ENCODE measurements at places on chromosomes 4 and X. TPM values are rescaled to one million over a fixed set of nuclear protein-coding genes. Genes with fewer than 3 reads are reported as not detected.

DNA sequence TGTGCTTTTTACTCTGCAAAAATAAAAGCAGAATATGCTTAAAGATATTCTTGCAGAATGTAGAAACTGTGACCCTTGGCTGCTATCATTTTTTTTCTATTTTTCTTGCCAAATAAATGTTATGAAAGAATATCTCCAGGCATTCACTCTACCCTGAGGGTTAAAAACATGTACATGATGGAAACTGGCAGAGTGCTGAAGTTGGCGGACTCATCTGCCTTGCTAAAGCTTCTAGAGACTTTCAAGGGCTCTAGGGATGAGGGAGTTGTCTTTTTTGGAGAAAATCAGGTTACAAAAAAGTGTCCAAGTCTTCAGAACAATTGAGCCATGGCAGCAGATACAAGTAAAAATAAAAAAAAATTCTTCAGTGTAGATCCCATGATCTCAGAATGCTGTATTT is 40.5 kb upstream of the NRK start:
- no peak for DNase-seq

GRCh38 chr4:76950956-76951671 is 1.6 kb downstream of the SEPTIN11 start:
- DNase-seq, result no peak

DNA sequence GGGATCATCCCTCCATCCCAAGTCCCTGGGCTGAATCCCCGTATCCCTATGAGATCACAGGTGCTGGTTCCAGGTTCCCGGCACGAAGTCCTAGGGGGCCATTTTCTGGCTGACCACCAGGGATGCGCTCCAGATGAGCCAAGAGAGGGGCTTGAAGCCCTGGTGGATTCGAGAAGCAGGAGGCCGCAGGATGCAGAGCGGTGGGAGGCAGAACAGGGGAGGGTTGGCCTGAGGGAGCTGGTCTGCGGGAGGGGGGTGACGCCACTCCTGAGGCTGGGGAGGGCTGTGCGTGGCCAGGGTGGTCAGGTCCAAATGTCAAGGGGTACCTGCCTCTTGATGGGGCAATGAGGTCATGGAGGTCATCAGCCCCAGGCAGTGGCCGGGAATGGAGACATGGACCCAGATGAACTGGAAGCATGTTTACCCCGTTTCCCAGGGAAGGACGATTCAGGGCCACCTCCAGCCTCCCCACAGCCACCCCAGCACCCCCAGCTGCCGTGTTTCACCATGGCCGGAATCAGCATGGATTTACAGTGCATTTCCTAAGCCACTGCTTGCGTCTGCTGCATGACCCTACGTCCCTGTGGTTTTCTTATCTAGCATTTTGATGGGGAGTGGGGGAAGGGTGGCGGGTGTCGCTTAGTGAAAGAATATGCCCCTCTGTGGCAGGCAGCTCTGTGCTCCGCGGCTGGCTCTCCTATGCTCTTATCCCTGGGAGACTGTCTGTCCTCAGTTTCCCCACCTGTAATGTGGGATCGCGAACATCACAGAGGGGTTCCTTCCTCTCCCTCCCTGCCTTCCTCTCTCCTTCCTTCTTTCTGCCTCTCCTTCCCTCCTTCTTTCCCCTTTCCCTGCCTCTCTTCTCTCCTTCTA is 17.0 kb upstream of the HTRA3 start:
- DNase-seq, result no peak

GRCh38 chr4:26937139-26937538 is 76.5 kb downstream of the STIM2 start:
- no peak for DNase-seq

DNA sequence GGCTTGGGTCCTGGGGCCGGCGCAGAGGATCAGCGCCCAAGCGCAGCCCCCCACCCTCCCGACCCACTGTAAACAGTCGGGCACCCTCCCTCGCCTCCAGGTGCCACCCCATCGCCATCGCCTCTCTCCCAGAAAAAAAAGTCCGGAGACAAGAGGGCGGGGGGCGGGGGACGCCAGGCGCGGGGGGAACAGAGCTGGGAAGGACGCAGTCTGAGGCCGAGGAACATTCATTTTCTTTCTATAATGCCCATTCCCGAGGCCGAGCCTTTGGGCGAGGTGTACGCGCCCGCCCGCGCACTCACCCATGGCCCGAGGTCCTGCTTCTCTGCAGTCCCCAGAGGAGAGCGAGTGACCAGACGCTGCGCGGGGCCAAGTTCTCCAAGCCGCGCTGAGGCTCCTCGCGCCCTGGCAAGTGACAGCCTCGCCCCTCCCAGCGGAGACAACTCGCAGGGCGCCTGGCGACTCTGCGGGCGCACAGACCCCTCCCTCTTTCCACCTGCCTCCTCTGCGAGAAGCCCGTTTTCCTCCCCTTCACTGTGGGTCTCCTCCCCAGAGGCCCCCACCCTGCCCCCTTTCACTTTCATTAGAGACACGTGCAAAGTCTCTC is 63.5 kb upstream of the WDR17 start:
- DNase-seq, result no peak

GRCh38 chrX:42106556-42106955 is 183.2 kb upstream of the CASK start:
- no peak for DNase-seq

- DNase-seq, result no peak
Observed at GRCh38 chrX:8042304-8042703, 115.1 kb upstream of the PNPLA4 start.

- DNase-seq, result no peak
Observed at GRCh38 chrX:74534569-74535038, 79.8 kb downstream of the RLIM start.

DNA sequence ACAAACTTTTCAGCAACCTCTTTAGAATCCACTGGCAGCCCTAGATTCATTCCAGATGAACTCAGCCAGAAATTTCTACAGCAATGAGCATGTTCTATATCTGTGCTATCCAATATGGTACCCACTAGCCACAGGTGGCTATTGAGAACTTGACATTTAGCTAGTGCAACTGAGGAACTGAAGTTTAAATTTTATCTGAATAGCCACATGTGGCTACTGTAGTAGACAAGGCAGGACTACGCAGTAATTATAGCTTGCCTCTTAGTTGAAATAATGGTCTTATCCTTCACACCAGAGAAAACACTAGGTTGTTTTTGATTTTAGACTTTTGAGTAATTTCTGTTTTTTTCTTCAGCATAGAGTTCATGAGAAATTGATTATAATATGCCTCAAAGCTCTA is 2.6 kb upstream of the TCEANC start:
- no peak for DNase-seq

Gene BEND2
- not detected for total RNA-seq

Data from esophagus muscularis mucosa (tissue), 4 donors.